ENCODE measurements at places on chromosomes 2 and 18.

GRCh38 chr18:52077251-52077983 lies 262.6 kb upstream of the DCC start:
- no peak for DNase-seq

GRCh38 chr2:71600555-71600954 lies 147.2 kb downstream of the DYSF start:
- DNase-seq, result no peak

GRCh38 chr18:5556310-5556974 lies 12.6 kb upstream of the EPB41L3 start:
- no peak for DNase-seq

- DNase-seq, result no peak
Measured at GRCh38 chr2:75311521-75311920, 112.2 kb upstream of the TACR1 start.

All from NCI-H2107 (cell line).